ENCODE measurements at places on chromosomes 1 and 21.

- DNase-seq, result no peak
These were observed 105.5 kb downstream of the HHAT start for GRCh38 chr1:210434223-210434622.

DNA sequence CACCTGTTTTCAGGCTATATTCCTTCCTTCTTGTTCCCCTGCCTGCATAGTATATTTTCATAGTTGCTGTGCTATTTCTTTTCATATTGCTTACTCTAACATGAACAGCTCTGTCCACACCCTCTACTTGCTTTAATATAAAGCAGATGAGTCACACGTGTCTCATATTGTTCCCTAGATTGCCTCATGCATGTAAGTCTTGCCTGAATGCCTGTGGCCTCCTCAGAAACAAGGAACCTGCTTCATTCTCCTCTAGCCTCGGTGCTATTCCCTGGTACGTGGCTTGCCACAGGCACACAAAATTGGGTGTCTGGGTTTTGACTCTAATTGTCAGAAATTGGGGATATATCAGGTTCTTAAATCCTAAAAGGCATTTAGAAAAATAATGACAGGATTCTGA lies 16.5 kb upstream of the PKP1 start:
- DNase-seq, result no peak

DNA sequence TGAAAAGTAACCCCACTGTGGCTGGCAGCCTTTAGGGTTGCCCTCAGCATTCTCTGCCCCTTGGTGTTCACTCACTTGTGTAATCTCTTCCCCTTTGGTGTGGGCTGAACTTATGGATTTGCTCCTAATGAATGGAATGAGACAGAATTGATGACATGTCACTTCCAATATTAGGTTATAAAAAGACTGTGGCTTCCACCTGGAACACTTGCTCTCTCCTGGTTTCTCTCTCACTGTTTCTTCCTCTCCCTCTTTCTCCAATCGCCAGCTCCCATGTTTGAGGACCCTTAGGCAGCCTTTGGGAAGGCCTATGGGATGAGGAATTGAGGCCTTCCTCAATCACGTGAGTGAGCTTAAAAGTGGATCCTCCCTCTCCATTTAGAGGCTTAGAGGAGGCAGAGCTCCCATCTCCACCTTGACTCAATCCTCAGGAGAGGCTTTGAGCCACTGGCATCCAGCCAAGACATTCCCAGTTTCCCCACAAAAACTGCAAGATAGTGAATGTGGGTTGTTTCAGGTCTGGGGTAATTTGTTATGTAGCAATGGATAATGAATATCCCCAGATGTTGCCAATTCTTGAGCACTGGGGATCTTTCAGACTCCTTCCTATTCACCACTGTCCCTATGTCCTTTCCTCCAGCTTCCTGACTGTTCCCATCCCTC lies 95.5 kb upstream of the CD34 start:
- DNase-seq, result no peak

DNA sequence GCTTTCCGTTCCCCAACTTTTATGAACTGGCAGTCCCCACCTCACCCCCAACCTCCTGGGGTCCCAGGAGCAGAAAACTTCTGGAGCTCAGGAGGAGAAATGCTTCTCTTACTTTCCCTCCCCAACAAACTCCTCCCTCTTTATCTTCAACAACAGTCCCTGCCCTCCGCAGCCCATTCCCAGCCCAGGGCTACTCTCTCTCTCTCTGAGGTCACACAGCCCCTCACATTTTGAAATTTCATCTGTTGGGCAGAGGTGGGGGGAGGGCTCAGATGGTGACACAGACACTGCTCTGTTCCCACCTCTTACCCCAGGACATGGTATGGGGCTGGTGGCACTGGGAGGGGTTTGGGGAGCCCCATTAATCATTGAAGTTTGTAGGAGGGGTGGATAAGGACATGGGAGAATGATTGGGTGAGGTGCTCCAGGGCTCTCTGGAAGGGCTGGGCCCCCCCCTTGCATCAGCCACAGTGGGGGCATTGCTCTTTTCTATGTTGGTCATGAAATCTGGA lies 6.0 kb downstream of the PIK3CD start:
- no peak for DNase-seq

- DNase-seq, result no peak
These were observed 88.3 kb downstream of the TPR start for GRCh38 chr1:186286615-186287315.

DNA sequence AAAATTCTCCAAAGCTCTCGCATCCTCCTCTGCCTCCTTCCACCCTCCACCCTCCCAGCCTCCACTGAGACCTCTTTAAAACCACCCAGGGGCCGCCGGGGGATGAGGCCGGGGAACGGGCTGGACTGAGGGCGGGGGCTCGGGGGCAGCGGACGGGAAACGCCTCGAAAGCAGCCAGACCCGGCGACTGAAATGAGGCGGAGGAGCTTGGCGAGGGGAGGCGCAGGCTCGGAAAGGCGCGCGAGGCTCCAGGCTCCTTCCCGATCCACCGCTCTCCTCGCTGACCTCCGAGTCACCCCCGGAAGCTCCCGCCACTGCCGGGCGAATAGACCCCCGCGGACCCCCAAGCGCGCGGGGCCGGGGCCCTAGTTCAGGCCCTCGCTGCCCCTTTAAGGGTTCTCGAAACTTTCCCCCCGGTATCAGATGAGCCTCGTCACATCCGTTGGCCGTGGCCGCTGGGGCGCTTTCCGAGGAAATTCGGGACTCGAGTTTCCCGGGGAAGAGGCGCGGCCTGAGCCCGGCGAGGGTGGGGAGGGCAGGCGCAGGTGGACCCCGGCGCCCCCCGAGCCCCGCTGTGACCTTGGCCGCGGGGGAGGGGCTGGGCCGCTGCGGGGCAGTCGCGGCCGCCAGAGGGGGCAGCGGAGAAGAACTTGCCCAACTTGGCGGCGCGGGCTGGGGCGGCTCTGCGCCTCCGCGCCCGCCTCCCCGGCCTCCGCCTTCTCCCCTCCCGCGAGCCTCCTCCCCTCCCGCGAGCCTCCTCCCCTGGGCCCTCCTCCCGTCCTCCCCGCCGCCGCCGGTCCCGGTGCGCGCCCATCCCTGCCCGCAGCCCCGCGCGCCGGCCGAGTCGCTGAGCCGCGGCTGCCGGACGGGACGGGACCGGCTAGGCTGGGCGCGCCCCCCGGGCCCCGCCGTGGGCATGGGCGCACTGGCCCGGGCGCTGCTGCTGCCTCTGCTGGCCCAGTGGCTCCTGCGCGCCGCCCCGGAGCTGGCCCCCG lies at the start of gene BACE2:
TSS of gene BACE2 (plus strand) at position 813 of the 995 bp plus-strand sequence. CDS start at position 917, 104 bp downstream.
- DNase-seq, result peak; percentile 13

DNA sequence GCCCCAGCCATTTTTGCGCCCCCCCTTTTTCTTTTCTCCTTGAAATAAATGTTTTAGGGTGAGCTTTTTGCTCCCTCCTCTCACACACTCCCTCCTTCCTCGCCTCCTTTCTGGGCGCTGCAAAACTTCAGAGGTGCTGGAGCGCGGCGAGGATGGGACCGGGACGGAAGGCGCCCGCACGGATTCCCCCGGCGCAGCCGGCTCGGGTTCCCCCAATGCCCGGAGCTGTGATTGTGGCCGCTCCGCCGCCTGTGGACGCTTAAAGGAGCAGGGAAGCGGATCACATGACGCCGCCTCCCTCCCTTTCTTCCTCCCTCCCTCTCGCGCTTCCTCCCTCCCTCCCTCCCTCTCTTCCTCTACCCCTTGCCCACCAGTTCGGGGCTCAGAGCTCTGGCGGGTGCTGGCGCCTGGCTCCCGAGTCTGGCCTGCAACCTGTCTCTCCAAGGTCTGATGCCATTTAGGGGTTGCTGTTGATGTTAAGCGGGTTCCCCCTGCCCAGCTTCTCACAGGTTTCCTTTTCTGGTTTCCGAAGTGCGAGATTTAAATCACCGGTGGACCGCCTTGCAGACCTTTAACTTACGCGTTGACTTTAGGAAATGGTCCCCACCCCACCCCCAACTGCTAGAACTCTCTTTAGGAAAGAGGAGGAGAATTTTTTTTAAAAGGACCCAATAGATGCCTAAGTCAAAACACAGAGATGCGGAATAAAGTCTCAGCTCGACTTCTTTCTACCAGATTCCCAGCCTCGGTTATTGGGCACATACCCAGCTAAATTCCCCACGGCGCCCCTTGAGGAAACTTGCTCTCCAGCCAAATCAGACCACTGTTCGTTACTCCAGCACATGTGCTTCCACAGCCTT lies at the start of gene WLS:
TSS of gene WLS (minus strand) at position 235 of the 860 bp plus-strand sequence. CDS start at position 11, 224 bp downstream.
- no peak for DNase-seq

GRCh38 chr1:70499695-70500094 lies 88.6 kb downstream of the CTH start:
- DNase-seq, result no peak

GRCh38 chr1:208628022-208628914 lies 384.1 kb upstream of the PLXNA2 start:
- no peak for DNase-seq

DNA sequence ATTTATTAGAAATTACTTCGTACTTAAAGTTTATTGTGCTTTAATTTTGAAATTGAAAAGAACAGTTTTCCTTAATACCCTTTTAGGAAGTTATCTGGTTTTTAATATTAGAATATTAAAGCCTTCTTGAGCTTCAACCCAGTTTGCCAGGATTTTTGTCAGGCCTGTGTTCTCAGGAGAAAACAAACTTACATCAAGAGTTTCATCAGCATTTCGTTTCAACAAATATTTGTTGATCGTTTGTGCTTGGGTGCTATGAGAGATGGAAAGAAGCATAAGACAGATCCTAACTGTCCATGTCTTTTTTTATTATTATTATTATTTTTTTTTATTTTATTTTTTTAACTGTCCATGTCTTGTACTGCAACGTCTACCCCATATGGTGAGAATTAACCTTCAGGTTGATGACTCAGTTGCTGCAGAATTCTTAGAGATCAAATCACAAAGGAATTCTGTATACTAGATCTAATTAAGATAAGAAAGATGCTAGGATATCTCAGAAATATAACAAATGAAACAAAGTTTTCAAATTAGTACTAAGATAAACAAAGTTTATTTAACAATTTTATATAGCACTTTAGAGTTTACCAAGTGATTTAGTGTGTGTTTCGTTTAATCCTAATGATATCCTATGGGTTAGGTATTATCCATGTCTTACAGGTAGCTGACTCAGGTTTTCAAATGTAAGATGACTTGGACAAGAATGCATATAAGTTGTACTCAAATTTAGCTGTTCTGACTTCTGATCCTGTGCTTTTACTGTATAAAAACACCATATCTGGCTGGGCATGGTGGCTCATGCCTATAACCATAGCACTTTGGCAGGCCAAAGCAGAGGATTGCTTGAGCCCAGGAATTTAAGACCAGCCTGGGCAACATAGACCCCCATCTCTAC lies 14.3 kb downstream of the FBXO28 start:
- DNase-seq, result no peak

GRCh38 chr1:235739124-235739523 lies 89.5 kb upstream of the GNG4 start:
- DNase-seq, result no peak

DNA sequence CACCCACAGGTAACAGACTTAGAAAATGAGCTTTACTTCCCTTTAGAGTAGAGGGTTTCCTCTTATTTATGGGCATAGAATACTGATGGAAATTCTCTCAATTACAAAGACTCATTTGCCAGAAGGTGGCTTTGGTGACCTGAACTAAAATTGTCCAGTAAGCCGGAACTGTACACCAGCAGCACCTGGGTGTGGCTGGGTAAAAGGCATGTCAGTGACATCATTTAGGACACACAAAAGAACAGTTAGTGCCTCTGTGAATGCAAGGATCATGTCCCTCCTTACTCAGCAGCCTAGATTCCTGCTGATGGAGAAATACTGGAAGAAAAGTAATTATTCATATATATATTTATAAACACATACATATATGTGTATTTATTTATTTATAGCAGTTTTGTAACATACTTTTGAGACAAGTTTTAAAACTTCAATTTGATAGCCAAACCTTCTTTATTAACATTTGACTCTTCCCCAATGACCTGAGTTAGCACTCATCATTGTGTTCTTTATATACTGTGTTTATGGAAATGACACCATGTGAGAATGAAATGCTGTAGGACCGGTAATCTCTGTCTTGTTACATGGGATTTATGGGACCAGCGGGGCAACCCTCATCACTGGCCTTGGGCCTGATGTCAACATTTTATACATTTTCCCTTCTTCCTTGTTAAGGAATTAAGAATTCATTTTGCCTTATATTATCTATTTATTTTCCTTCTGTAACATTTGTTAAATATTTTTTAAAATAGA lies 274.4 kb downstream of the BRINP2 start:
- no peak for DNase-seq

DNA sequence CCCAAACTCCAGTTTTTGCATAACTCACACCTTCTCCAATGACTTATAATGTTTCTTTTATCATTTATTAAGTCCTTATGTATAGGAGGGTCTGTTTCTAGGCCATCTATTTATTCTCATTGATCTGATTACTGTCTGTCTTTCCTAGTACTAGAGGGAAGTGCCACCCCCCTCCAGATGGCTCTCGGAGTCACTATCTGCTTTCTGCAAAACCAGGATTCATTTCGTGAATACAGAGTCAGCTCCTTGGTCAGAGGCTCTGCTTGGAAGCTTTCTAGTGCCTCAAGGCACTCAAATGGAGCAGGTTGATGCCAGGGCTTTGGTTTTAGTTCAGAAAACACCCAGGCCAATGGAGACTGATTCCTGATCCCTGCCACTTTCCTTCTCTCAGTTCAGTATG lies 102.3 kb upstream of the CD34 start:
- no peak for DNase-seq

DNA sequence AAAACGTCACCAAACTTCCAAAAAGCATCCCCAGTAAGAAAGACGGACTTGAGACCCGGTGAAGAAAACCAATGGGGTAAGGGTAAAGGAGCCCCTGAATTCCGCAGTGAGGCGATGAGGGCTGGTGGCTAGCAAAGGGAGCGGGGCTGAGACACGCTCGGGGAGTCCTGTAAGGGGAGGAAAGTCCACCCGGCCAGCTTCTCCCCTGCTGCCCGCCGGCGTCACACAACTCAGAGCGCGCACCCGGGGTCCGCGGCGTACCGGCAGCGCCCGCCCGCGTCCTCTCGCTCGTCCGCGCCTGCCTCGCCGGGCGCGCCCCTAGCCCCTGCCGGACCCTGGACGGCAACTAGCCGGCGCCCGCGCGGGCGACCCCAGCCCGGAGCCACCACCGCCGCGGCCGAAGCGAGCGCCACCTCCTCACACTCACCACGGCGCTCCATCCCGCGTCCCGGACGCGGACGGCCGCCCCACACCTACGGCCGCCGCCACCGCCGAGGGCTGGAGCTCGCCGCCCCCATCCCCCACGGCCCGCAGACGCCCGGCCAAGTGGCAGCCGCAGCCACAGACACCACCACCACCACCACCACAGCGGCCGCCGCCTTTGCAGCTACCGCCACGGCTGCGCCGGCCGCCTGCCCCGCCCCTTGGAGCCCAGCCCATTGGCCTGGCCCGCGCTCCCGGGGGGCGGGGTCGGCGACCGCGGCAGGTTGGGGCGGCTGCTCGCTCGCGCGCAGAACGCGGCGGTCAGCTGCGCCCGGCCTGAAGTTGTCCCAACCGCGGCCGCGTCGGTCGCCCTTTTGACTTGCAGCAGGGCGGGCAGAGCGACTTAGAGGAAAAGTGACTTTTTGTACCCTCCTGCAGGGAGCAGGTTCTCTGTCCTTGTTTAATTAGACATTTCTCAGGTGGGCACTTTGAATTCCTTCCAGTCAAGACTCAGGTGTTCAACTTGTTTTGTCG lies 10.0 kb upstream of the ARHGAP29 start:
- no peak for DNase-seq

- DNase-seq, result no peak
These were observed 50.5 kb upstream of the IPO9 start for GRCh38 chr1:201778279-201779065.

Data from activated CD4-positive, alpha-beta T cell treated with anti-CD3 and anti-CD28 coated beads, Interleukin-2, amount 50 U/mL, for 1 hour (primary cell).